ENCODE measurements at places on chromosomes 2 and 18.

DNA sequence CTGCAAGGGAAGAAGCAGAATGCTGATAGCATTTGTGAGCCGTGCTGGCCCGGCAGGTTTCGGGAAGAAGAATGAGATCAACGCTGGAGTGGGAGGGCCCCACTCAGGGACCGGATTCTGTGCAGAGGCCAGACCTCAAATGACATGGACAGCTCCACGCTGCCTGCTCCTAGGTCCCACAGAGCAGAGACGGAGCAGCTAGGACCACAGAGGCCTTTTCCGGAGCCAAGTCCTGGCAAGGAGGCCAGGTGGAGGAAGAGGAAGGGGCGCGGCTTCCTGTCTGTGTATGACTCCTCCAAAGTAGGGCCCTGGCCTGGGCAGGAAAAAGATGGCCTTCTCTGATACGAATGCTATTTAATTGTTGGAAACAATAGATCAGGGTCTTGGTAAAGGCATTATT lies 139.9 kb downstream of the LRRC30 start:
- DNase-seq = no peak

DNA sequence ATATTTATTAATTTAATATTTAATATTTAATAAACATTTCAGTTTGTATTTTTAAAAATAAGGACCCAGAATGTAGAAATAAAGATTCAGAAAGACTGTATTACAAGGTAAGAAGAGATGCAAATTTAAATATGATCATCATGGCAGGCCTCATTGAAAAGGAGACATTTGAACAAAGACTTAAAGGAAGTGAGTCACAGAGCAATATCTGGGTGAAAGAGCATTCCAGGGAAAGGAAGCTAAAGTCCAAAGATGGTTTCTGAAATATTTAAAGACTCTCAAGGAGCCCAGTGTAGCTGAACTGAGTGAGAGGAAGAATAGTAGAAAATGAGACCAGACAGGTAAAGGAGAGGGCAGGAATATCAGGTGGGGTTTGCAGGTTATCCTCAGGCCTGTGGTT lies 5.9 kb downstream of the SCYGR4 start:
- DNase-seq = no peak

- DNase-seq = no peak
Observed at GRCh38 chr18:498931-499775, 1.3 kb downstream of the COLEC12 start.

GRCh38 chr2:72603481-72603880 lies 222.4 kb downstream of the EXOC6B start:
- DNase-seq = no peak

- DNase-seq = no peak
Observed at GRCh38 chr2:57368190-57368589, 678.4 kb upstream of the VRK2 start.

DNA sequence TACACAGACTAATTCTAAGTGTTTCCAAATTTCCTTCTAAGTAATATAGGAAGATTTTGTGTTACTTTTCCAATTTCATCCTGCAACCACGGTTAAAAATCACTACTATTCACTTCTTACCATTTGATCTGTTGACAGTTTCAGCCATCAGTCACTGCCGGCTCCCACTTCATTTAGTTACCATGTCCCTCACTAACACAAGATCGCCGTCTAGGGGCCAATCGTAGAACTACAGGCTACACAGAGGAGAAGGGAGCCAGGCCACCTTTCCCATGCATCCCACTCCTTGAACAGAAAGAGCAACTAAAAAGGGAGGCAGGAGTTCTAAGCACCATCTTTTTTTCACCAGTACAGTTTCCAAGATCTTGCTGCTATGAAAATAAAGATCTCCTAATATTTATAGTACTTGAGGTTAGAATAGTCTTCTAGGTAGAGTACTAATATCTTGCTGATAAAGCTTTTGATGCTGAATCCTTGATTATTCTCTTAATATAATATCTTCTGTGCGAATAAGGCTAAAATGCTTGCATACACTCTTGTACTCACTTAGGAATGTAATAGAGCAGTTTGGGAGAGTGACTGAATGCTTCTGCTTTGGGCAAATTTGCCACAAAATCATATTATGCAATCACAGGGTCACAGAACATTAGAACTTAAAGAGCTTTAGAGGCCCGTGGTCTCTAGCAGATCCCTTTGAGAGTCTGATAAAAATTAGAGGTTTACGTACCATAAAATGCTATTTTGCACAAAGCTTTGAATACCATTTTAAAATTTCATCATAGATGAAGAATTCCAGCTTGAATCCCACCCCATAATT lies 39.5 kb upstream of the CYP1B1 start:
- peak; percentile 38 for DNase-seq

GRCh38 chr2:30979822-30980245 lies 158.4 kb downstream of the GALNT14 start:
- DNase-seq = no peak

DNA sequence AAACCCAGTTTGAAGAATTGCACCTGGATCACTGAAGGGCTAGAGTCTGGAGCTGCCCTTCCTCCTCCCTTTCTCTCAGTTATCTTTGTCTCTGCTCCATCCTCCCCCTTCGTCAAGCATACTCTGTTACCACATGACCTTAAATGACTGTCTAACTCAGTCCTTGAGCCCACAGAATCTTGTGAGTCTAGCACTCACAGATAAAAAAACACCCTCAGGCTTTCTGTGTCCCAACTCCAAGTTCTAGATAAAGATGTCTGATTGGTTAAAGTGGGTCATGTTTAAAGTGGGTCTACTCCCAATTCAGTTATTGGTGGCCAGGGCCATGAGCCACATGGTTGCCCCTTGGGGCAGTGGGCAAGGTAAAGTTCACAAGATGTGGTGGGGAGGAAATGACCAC lies 53.5 kb upstream of the CYP1B1 start:
- DNase-seq = no peak

- no peak for DNase-seq
Observed at GRCh38 chr2:5740817-5741216, 48.6 kb downstream of the SOX11 start.

GRCh38 chr2:119198240-119198840 lies 25.3 kb upstream of the STEAP3 start:
- no peak for DNase-seq

DNA sequence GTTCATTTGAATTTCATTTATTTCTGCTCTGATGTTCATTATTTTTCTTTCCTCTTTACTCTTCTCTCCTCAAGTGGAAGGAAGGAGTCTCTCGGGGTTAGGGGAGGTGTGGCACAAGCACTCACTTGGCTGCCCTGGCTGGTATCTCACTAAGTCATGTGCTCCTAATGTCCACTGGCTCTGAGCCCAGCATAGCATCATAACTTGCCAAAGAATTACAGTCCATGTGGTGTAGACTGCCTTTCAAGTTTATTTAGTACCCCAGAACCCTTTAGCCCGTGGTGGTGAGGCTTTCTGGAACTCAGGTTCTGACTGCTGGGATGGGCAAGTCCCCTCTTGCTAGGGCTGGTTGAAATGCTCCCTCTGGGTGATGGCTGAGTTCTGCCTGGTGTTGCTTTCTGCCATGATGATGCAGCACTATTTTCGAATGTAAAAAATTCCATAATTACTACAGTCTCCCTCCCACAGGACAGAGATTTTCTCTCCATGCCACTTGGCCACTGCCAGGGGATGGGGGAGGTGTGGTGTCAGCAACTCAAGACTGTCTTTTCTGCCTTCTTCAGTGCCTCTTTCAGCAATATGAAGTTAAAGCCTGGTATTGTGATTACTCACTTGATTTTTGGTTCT lies 22.2 kb downstream of the SPAG16 start:
- no peak for DNase-seq

DNA sequence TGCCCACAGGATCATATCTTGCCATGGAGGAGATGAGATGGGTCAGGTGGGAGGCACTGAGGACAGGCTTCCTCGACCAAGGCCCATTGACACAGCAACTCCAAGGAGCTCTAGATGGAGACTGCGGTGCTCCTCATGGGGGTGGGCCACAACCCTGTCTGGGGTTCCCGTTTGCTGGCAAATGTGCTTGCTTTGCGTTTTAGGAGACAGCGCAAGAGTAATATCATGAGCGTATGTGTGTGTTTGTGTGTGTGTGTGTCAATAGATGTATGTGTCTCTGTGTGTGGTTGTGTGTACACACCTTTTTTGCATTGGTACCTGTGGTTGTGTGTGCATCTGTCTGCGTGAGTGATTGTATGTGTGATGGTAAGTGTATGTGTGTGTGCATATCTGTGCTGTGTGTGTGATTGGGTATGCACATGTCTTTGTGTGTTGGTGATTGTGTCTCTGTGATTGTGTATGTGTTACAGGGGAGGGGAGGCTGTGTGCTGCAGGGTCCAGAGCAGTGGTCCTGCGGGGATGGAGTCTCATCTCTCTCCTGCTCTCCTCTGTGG lies 4.4 kb downstream of the FBLN7 start:
- DNase-seq = no peak

- DNase-seq = no peak
Observed at GRCh38 chr2:150806336-150806735, 318.9 kb upstream of the RND3 start.

Measured in NCI-H1417 treated with DMSO at 0.1 percent for 48 hours (cell line).